Thymus (tissue), 14 donors: ENCODE measurements at places on chromosomes 5 and 9. TPM values are rescaled to one million over a fixed set of nuclear protein-coding genes. Genes with fewer than 3 reads are reported as not detected.

GRCh38 chr5:167773668-167774301 is 517.7 kb upstream of the WWC1 start:
- no peak for DNase-seq
- no peaks in the 10 kb centered on the region for H3K27me3 ChIP-seq
- no peak overlapping the region for H3K27ac ChIP-seq
- no peaks in the 10 kb centered on the region for H3K36me3 ChIP-seq

GRCh38 chr9:124062172-124062571 is 50.6 kb downstream of the LHX2 start:
- H3K36me3 ChIP-seq = no peaks in the 10 kb centered on the region
- DNase-seq = no peak
- H3K27ac ChIP-seq = no peak overlapping the region
- no peaks in the 10 kb centered on the region for H3K4me1 ChIP-seq
- no peak overlapping the region for H3K4me3 ChIP-seq

DNA sequence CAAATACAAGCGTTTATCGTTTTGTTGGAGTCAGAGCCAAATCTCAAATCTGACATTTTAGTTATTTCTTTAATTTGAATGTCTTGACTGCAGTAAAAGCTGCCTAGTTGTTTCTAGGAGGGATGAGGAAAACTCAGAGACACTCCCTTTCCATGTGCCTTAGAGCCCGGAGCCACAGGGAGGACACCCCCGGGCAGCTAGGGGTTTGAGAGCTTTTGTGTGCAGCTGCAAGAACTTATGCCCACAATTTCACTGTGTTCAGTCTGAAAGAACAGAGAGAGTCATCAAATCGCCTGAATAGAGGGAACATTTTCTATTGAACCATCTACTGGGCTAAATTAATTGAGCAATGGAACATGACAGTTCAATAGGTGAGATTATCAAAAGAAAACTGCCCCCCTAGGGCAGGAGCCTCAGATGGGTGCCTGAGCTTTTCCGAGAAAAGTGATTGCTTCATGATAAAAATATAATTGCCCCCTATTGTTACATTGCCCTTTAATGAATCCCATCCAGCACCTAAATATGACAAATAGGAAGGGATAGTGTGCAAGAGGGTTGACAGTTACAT is 709.3 kb upstream of the RGMB start:
- no peaks in the 10 kb centered on the region for H3K27me3 ChIP-seq
- DNase-seq = no peak
- H3K4me3 ChIP-seq = no peak overlapping the region
- H3K4me1 ChIP-seq = no peaks in the 10 kb centered on the region
- H3K27ac ChIP-seq = no peak overlapping the region

OTP gene
- total RNA-seq = 0.05 TPM

NR5A1 gene
- total RNA-seq = 0.52 TPM

- no peak overlapping the region for H3K4me3 ChIP-seq
- no peaks in the 10 kb centered on the region for H3K4me1 ChIP-seq
- H3K36me3 ChIP-seq = no peaks in the 10 kb centered on the region
- no peak for DNase-seq
- H3K27ac ChIP-seq = no peak overlapping the region
- no peaks in the 10 kb centered on the region for H3K27me3 ChIP-seq
Measured at GRCh38 chr9:4443439-4443838, 46.8 kb upstream of the SLC1A1 start.

GRCh38 chr5:121695307-121695706 is 156.4 kb upstream of the FTMT start:
- H3K4me1 ChIP-seq = no peaks in the 10 kb centered on the region
- H3K27ac ChIP-seq = no peak overlapping the region
- H3K27me3 ChIP-seq = no peaks in the 10 kb centered on the region
- no peak overlapping the region for H3K4me3 ChIP-seq

DNA sequence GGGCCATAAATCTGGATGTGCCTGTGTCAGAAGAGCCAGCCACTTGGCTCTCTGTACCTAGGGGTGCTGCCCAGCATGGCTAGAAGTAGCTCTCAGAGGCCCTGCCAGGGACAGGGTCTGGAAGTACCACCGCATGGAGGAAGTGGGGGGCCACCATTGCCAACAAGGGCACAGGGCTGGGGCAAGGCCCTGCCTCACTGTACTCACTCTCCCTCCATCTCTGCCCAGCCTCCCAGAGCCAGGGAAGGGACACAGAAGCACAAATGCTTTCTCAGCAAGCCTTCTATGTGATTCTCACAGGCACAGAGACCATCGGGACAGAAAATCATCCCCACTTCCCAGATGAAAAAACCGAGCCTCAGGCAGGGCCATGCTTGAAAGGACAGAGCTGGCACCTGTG is 138.1 kb downstream of the C5orf15 start:
- H3K4me3 ChIP-seq = no peak overlapping the region
- peaks cover 2% of the 10 kb centered on the region for H3K4me1 ChIP-seq
- no peak overlapping the region for H3K27ac ChIP-seq
- DNase-seq = no peak
- H3K27me3 ChIP-seq = no peaks in the 10 kb centered on the region

FCN1 gene
- 12.2 TPM for total RNA-seq

- peaks cover 18% of the 10 kb centered on the region for H3K4me1 ChIP-seq
- H3K27ac ChIP-seq = peak overlapping the region; percentile 64
- H3K36me3 ChIP-seq = no peaks in the 10 kb centered on the region
Measured at GRCh38 chr5:111223101-111223786, 940 bp upstream of the CAMK4 start.

DNA sequence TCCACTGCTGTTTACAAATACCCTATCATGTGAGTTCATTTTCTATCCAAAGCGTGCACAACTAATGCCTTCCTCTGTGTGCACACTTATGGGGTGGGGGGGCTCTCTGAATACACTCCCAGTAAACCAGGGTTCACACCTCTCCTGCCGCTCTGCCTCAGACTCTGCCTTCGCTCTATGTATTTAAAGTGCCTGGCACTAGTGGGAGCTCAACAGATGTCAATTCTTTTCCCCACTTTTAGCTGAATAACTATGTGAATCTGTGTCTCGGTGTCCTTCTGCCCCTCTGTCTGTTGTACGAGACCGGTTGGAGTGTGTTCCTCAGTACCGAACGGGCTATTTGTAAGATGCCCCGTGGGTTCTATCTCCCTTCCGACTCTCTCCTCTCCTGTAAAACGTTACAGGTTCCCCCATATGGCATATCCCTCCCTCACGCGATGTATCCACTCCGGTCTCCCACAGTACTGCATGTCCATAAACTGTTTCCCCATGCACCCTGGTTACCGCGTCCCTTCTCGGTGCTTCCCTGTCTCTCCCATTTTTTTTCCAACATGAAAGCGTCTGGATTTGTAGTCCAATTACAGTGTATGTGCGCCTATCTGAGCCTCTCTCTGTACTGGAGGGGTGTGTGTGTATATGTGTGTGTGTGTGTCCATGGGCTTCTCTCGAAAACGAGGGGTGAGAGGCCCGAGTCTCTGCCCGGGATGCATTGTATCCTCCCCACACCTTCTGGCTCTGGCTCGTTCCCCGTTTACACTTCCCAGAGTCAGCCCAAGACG is 1.6 kb downstream of the ELL2 start:
- peak overlapping the region; percentile 66 for H3K4me3 ChIP-seq
- peak overlapping the region; percentile 39 for H3K27ac ChIP-seq
- DNase-seq = no peak
- H3K36me3 ChIP-seq = no peaks in the 10 kb centered on the region
- H3K27me3 ChIP-seq = peaks cover 17% of the 10 kb centered on the region

DNA sequence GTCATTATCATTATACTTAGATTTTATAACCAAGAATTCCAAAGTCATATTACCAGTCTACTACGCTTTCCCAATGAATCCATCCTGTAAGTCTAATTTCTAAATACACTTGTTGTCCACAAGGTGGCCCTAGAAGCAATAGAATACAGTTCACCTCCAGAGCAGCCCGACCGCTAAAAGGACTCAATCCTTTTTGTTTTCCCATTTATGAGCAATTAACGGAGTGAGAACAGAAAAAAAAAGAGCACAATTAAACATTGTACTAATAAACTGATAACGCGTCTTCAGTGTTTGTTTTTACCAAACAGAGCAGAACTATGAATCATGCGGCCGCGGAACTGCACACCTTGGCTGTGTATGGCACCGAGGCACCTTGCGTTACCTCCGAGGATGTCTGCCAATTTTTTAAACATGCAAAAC is 160.7 kb upstream of the DAPK1 start:
- H3K4me1 ChIP-seq = peaks cover 2% of the 10 kb centered on the region
- H3K4me3 ChIP-seq = peak overlapping the region; percentile 40
- H3K36me3 ChIP-seq = no peaks in the 10 kb centered on the region

DNA sequence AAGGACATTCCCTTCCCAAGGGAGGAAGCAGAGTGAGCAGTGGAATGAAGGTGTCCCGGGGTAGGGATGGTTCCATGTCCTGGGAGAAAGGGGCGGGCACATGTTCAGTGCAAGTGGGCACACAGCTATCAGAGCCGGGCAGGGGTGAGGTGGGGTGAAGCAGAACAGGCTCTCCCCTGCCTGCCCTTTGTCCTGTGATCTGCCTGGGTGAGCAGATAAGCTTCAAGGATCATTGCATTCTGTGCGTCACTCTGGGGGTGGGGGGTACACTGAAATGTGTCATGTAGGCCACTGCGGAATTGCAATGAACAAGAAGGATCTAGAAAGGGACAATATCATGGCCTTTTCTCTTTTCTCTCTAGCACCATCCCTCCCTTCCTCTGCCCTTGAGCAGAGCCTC is 61.7 kb upstream of the SHB start:
- no peaks in the 10 kb centered on the region for H3K4me1 ChIP-seq
- no peaks in the 10 kb centered on the region for H3K27me3 ChIP-seq
- H3K4me3 ChIP-seq = no peak overlapping the region
- DNase-seq = no peak

DNA sequence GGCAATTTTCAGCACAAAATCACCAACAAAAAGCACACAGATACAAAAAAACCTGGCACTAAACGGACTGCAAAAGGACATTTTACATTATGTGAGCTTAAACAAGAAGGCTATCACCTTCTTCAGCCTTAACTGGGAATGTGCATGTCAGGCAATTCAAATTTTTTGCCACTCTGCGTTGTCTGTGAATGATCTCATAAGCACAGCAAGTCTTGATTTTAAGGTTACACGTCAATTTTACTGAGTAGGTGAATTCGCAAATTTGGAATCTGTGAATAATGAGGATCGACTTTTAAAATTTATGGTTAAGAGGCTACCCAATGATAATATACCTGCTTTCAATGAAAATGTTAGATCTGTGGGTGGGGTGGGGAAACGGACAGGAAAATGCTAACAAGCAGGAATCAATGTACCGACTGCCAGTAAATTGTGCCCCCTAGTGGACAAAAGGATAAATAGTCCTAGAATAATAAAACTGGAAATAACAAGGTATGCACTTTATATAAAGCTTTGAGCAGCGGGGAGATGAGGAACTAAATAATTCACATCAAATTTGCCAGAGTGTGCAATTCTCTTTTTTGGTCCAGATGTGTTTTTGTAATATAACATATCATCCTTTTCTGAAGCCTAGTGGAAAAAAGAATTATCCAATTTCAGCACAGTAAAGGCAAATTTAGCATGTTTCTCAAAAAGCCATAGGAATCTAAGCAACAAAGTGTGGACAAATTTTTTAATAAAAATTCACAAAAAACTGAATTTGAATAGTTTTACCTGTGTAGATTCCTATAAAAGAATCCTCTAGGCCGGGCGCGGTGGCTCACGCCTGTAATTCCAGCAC is 20.5 kb downstream of the EQTN start:
- H3K27me3 ChIP-seq = no peaks in the 10 kb centered on the region
- no peak overlapping the region for H3K27ac ChIP-seq
- H3K4me3 ChIP-seq = no peak overlapping the region
- no peaks in the 10 kb centered on the region for H3K36me3 ChIP-seq
- DNase-seq = peak; percentile 9
